T-helper 1 cell treated with Interleukin-12 subunit alpha and Interleukin-12 subunit beta and Interleukin-4 antibody, amounts not matched to agents 30 ng/mL and 1 ng/mL, for 36 hours (primary cell): ENCODE measurements at places on chromosomes 4 and X. TPM values are rescaled to one million over a fixed set of nuclear protein-coding genes. Genes with fewer than 3 reads are reported as not detected.

FAM156A gene
- 22.2 and 22.6 TPM in 2 replicates for total RNA-seq

CLDN24 gene
- total RNA-seq, result not detected in 2 replicates

PASD1 gene
- total RNA-seq, result not detected in 2 replicates

SMIM43 gene
- total RNA-seq, result 0.15 TPM in 1 of 2 replicates, not detected in the other

ENPP6 gene
- 4.8 and 5.5 TPM in 2 replicates for total RNA-seq

SLC39A8 gene
- total RNA-seq, result 97.6 and 99.3 TPM in 2 replicates

IL2 gene
- 4.6 and 5.7 TPM in 2 replicates for total RNA-seq

UCP1 gene
- total RNA-seq, result not detected in 2 replicates

ERVMER34-1 gene
- not detected in 2 replicates for total RNA-seq

MAGEA8 gene
- total RNA-seq, result not detected in 2 replicates

LRCH2 gene
- not detected in 2 replicates for total RNA-seq

CCDC110 gene
- total RNA-seq, result not detected in 2 replicates

PABPC5 gene
- total RNA-seq, result not detected in 2 replicates

CTAG1B gene
- not detected in 2 replicates for total RNA-seq

ATP5ME gene
- 177 and 182 TPM in 2 replicates for total RNA-seq

PDCL2 gene
- not detected in 2 replicates for total RNA-seq

EDNRA gene
- not detected in 2 replicates for total RNA-seq

IQCM gene
- not detected in 2 replicates for total RNA-seq

PDHA2 gene
- not detected in 2 replicates for total RNA-seq

COX7B gene
- 248 and 263 TPM in 2 replicates for total RNA-seq

SMIM10 gene
- 0.49 and 0.54 TPM in 2 replicates for total RNA-seq

BEND2 gene
- not detected in 2 replicates for total RNA-seq

PTCHD1 gene
- not detected in 2 replicates for total RNA-seq

TRPC5OS gene
- not detected in 2 replicates for total RNA-seq

H2BW2 gene
- total RNA-seq, result not detected in 2 replicates

ASB9 gene
- 0.34 and 0.39 TPM in 2 replicates for total RNA-seq

NUP62CL gene
- 1.2 and 1.3 TPM in 2 replicates for total RNA-seq

ZXDB gene
- total RNA-seq, result 6.3 and 6.6 TPM in 2 replicates

S100P gene
- total RNA-seq, result 15.5 and 18.8 TPM in 2 replicates

GRXCR1 gene
- total RNA-seq, result not detected in 2 replicates

PAGE5 gene
- total RNA-seq, result not detected in 2 replicates

TEX28 gene
- total RNA-seq, result not detected in 2 replicates

ADGRA3 gene
- 4.3 and 5.1 TPM in 2 replicates for total RNA-seq

LPAR4 gene
- total RNA-seq, result not detected in 2 replicates

PITX2 gene
- not detected in 2 replicates for total RNA-seq

TMPRSS11D gene
- total RNA-seq, result not detected in 2 replicates

EDA gene
- 2.5 and 2.6 TPM in 2 replicates for total RNA-seq

TSPAN7 gene
- total RNA-seq, result 0.27 and 0.34 TPM in 2 replicates

QRFPR gene
- total RNA-seq, result not detected in 2 replicates

LRIT3 gene
- total RNA-seq, result 0.15 and 0.32 TPM in 2 replicates

GPC3 gene
- 0.07 and 0.12 TPM in 2 replicates for total RNA-seq

STPG2 gene
- 0.12 TPM in 1 of 2 replicates, not detected in the other for total RNA-seq

FAM184B gene
- not detected in 2 replicates for total RNA-seq

RNF150 gene
- 0.25 TPM in 1 of 2 replicates, not detected in the other for total RNA-seq

LUZP4 gene
- not detected in 2 replicates for total RNA-seq

MAGEA2 gene
- not detected in 2 replicates for total RNA-seq

WDR44 gene
- total RNA-seq, result 15.3 and 15.9 TPM in 2 replicates

CITED1 gene
- not detected in 2 replicates for total RNA-seq

YY2 gene
- total RNA-seq, result 2.4 TPM in 2 replicates

ERAS gene
- not detected in 2 replicates for total RNA-seq

SULT1E1 gene
- not detected in 2 replicates for total RNA-seq

RHOXF2 gene
- not detected in 2 replicates for total RNA-seq

ZNF157 gene
- 0.15 and 0.20 TPM in 2 replicates for total RNA-seq

SLC9B1 gene
- 0.93 and 1.1 TPM in 2 replicates for total RNA-seq

CXCL5 gene
- not detected in 2 replicates for total RNA-seq
